Osteocyte (in vitro differentiated cells): ENCODE measurements at places on chromosomes 2 and 18. TPM values are rescaled to one million over a fixed set of nuclear protein-coding genes. Genes with fewer than 3 reads are reported as not detected.

- no peak for DNase-seq
Observed at GRCh38 chr2:31087491-31087890, 50.7 kb downstream of the GALNT14 start.

DNA sequence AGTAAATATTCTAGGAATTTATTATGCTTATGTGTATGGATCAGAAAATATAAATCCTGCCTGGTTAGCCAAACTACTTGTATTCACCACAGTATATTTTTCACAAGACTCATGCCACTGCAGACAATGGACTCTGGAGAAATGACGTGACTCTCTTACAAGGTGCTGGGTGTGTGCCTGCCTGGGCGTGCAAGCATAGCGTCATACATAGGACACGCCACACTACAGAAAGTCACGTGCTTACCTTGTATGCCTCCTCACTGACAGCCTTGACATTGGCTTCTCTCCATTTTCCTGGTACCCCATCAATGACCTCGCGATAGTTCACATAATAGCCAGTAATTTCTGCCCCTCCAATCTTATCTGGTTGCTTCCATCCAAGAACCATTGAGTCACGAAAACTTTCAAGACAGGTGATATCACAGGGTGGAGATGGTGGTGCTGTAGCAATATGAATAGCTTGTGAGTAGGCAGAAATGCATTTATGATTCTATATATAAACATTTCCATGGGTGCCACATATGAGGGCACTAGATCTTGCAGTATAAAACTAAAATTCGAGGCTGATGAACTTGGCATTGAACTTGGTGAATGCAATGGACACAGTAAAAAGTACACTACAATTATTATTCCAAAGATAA lies 93.2 kb downstream of the MYOM1 start:
- no peak for DNase-seq

GRCh38 chr2:20094955-20095354 lies 43.5 kb upstream of the LAPTM4A start:
- DNase-seq = no peak

DNA sequence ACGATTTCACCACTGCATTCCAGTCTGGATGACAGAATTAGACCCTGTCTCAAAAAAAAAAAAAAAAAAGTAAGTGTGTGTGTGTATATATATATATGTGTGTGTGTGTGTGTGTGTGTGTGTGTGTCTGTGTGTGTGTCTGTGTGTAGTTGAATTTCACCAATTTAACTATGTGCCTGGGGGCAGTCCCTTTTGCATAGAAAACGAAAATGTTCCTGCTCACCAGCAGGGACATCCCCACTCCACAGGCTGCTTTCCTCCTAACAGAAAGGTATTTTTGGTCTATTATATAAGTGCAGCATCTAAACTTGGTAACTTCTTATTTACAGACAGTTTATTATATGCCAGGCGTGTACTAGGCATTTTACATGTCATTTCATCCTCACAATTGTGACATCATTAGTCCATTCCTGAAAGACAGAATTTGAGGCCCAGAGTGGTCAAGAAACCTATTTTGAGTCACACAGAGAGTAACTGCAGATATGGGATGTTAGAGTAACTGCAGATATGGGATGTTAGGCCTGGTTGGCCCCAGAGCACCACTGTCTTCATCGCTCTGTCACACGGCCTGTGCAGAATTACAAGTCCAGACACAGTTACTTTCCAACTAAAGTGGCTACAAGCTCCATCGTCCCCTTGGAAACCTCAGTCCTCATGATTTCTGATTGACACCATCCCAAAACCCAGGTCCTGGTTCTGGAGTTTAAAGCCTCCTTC lies 9.3 kb upstream of the TTL start:
- peak; percentile 34 for DNase-seq

DNA sequence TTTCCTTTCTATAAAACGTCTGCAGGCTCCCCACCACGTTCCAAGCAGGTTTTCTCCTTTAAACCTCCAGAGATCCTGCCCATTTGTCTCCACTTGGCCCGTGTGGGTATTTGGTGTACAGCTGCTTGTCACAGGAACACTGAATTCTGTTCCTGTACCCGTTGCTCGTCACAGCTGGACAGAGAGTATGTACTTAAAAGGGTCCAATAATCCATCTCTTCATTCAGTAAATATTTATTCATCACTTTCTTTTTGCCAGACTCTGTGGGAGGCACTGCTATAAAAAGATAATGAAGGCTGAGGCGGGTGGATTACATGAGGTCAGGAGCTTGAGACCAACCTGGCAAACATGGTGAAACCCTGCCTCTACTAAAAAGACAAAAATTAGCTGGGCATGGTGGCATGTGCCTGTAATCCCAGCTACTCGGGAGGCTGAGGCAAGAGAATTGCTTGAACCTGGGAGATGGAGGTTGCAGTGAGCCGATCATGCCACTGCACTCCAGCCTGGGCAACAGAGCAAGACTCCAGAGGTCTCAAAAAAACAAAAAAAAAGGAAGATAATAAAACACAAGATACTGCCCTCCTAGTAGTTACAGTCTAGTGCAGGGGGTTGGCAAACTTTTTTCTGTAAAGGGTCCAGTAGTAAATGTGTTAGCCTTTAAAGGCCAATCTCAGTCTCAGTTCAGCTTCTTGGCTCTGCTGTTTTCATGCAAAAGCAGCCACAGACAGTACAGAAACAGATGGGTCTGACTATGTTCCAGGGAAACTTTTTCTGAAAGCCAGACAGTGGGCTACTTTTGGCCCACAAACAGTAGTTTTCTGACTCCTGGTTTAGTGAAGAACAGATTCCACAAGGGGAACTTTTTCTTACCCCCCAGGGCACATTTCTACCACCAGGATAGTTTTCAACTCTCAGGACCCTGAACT lies 309.9 kb upstream of the RAB12 start:
- no peak for DNase-seq

Gene CYP26B1
- total RNA-seq = 0.89 and 1.3 TPM in 2 replicates

Gene PSMA8
- not detected in 2 replicates for total RNA-seq
